ENCODE measurements at places on chromosomes 6 and 20.

- no peak for DNase-seq
Measured at GRCh38 chr20:41560970-41561369, 57.2 kb downstream of the CHD6 start.

DNA sequence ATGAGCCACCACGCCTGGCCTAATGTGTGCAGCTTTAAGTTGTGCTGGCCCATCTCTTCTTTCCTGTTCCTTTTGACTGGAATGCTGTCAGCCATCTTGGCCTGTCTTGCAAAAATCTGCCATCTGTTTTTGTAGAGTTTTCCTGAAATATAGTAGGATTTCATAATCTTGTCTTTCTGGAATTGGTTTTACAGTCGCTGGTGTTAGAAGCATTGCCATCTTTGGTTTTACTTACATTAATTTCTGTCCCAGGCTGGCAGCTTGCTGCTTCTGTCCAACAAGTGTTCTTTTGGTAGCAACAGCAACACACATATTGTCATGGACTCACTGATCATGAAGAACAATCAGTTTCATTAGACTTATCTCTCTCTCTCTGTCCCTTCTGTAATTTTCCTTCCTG lies 29.1 kb upstream of the TULP1 start:
- DNase-seq, result no peak

GRCh38 chr20:13567663-13568062 lies 71.1 kb downstream of the TASP1 start:
- DNase-seq, result no peak

GRCh38 chr6:150766201-150766997 lies 99.1 kb upstream of the MTHFD1L start:
- DNase-seq, result no peak

DNA sequence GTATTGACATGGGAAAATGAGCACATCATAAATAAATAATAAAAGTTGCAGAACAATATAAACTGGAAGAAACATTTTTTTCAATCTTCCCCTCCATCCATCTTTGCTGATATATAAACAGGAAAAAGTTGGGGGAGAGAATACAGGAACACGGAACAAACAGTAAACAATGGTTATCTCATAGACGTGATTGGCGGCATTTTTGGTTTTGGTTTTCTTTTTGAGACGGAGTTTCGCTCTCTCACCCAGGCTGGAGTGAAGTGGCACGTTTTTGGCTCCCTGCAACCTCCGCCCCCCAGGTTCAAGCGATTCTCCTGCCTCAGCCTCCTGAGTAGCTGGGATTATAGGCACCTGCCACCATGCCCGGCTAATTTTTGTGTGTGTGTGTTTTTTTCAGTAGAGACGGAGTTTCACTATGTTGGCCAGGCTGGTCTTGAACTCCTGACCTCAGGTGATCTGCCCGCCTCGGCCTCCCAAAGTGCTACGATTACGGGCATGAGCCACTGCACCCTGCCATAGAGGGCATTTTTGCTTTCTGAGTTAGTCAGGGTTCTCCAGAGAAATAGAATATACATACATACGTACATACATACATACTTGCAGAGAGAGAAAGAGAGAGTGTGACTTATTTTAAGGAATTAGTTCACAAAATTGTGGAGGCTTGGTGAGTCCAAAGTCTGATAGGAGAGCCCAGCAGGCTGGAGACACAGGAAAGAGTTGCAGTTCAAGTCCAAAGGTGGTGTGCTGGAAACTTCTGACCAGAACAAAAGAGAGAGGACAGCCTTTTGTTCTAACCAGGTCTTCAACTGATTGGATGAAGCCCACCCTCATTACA lies 22.6 kb downstream of the GNL1 start:
- no peak for DNase-seq

GRCh38 chr6:144153260-144153659 lies 2.9 kb downstream of the STX11 start:
- DNase-seq, result no peak

All from stimulated activated CD4-positive, alpha-beta T cell treated with anti-CD3 and anti-CD28 coated beads, Interleukin-1b, Interleukin-23, amount 100 ng/mL, for 24 hours (primary cell).